GM23338 (cell line): ENCODE measurements at places on chromosomes 5 and 9.

DNA sequence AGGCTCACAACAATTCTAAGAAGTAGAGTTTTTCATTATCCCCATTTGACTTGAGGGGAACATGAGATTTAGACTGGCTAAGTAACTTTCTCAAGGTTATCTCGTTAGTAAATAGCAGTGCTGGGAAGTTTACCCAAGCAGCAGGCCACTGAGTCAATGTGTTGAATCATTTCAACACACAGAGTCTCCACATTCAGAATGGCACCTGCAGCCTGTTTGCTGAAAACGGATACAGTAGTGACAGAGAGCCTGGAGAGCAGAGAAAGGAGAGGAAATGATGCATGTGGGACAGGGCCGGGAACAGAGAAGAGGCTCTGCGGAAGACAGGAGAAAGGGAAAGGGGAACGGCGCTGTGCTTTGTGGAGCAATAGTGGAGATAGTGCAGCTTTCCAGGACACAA, 33.5 kb upstream of the ZSWIM6 start:
- DNase-seq, result no peak

DNA sequence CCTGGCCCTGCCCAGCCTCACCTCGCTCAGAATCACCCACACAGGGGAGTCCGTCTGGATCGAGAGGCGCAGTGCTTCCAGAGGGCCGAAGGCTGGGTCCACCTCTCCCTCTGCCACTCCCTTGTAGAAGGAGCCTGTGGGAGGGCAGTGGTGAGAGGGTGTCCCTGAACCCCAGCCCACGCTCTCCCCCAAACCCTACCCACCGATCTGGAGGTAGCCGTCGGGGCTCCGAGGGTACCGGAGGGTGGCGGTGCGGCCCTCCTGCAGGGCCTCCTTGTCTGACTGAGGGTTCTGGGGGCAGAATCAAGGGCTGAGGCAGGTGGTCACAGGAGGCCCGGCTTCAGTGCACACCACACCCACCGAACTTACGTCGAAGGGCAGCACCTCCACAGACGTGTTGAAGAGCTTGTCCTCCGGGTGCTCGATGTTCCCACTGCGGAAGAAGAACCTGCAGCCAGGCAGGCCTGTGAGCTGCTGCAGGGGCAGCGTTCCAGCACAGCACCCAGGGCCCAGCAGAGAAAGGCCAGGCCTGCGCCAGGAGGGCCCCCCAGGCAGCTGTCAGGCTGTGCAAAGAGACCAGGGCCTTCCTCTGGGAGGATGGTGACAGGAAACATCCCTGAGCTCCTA, 4.5 kb downstream of the LTC4S start:
- no peak for DNase-seq

DNA sequence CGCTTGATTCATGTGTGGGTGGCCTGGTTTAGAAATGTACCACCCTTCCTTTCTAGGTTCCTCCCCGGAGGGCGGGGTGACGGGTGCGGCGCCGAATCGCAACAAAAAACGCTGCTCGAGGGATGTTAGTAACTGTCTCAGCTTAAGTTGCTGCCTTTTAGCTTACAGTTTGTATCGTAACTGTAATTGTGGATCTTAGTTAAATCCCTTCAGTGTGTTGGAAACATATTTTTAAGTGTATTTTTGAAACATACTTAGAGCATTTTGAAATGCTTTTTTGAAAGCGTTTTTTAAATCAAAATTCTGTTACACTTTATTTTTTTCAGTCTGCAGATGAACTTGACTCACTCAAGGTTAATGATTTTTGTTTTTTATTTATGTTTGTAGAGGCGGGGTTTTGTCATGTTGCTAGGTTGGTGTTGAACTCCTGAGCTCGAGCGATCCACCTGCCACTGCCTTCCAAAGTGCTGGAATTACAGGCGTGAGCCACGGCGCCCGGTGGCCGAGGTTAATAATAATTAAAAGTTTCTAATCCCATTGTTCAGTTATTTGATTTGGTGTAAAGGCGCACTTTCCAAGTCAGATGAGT, 997 bp upstream of the CHD1 start:
- DNase-seq, result no peak

DNA sequence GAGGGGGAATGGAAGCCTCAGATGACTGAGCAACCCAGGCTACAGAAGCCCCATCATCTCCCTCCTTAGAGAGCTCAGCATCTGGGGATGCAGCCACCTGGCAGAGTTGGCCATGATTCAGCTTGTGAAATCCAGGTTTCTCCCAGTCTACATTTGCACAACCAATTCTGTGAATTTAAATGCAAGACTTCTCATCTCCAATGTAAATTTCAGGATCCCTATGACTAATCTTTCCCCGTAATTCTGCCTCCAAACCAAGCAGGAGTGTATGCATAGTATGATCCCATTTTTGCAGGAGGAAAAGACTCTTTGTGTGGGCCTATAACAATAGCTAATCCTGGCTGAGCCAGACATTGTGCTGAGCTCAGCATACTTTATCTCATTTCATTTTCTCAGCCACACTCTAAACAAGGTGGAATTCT, 59.6 kb upstream of the IL17B start:
- DNase-seq, result no peak

DNA sequence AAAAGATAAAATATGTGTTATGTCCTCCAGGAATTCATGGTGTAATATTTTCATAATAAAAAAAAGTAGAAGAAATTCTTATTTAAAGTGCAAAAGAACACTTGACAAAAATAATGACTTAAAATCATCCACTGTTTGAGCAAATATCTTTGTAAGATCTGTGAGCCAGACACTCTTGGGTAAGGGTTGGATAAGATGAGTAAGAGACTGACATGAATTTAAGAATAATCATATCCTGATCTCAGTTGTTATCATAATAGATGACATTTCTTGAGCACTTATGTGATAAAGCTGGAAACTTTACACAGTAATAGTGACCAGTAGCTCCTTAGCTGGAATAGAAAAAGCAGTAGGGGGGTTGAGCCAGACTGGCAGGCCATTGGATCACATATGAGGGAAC, 40.0 kb upstream of the ADRB2 start:
- DNase-seq, result no peak

GRCh38 chr5:158180407-158180806, 321.5 kb upstream of the CLINT1 start:
- DNase-seq, result no peak

DNA sequence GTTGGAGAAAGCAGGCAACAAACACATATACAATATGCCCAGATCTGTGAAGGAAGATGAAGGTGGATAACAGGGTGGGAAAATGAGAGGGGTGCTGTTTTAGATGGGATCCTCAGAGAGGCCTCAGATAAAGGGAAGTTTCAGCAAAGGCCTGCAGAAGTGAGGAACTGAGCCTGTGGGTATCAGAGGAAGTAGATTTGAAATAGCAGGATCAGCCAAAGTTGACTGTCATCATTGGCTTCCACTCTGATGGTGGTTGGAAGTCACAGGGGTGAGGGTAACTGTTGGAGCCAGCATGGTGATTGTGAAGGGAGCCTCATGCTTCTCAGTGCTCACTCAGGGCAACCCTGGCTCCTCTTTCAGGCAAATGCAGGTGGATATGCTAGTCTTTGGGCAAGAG, 607.2 kb upstream of the CLINT1 start:
- DNase-seq, result no peak

- DNase-seq, result no peak
Observed at GRCh38 chr5:101782352-101783103, 513.6 kb downstream of the SLCO4C1 start.

GRCh38 chr5:61784341-61784740, 452.3 kb downstream of the ZSWIM6 start:
- no peak for DNase-seq

- no peak for DNase-seq
Observed at GRCh38 chr5:54146390-54146789, 164.0 kb downstream of the ARL15 start.

DNA sequence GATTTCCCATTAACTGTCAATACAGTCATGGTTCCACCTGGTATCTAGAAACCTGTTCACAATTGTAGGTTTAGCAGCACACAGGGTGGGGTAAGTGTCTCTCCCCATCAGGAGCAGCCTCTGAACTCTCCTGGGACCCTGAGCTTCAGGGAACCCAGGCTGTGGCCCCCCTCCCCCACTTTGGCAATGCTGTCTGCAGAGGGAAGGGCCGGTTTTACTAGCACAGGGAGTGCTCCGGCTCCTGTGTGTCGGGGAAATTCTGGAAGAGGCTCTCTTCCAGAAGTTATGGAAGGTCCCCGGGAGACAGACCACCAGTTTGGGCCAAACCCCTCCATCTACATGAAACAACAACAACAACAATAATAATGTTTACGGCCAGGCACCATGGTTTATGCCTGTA, 9.9 kb downstream of the DAB2IP start:
- DNase-seq, result no peak

DNA sequence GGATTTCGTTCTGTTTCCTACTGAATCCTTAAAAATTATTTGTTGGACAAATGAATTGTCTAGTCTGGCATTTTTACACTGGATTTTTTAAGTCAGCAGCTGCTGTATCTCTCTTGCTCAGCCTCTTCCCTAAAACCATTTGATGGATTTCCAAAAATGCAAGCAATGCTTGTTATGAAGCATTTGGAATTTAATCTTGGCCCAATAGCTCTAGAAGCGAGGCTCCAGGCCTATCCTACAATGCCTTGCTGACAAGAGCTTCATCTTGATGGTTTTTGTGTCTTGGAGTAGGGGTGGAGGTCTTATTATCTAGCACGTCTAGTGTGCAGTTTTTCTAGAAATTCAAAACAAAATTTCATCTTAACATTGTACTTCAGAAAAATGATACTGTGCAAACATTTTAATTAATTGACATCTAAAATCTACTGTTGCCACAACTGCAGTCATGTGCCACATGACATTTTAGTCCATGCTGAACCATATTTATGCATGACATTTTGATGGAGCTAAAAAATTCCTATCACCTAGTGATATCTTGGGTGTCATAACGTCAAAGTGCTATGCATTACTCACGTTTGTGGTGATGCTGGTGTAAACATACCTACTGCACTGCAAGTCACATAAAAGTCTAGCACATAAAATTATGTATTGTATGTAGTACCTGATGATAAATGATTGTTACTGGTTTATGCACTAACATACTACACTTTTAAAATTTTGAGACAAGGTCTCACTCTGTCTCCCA, 5.9 kb upstream of the RAD23B start:
- DNase-seq, result no peak

GRCh38 chr5:108303611-108304010, 78.3 kb downstream of the FBXL17 start:
- DNase-seq, result no peak

- no peak for DNase-seq
Observed at GRCh38 chr5:128870373-128870772, 94.9 kb upstream of the SLC27A6 start.

DNA sequence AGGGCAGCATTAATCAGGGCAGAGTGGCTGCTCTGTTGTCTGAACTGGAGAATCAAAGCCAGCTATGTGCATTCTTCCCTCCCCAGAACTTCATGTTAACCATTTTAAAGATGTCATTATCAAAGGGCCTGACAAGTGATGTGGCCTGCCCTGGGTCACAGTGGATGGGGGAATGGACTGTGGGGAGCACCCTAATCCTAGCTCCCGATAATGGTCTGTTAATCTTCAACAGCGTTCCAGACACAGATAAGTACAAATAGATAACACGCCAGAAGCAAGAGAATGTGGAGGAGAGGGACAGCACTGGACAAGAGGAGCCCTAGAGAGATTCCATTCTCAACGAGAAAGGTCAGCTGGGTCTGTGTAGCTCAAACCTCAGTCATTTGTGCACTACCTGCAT, 77.5 kb downstream of the DPYSL3 start:
- DNase-seq, result no peak

DNA sequence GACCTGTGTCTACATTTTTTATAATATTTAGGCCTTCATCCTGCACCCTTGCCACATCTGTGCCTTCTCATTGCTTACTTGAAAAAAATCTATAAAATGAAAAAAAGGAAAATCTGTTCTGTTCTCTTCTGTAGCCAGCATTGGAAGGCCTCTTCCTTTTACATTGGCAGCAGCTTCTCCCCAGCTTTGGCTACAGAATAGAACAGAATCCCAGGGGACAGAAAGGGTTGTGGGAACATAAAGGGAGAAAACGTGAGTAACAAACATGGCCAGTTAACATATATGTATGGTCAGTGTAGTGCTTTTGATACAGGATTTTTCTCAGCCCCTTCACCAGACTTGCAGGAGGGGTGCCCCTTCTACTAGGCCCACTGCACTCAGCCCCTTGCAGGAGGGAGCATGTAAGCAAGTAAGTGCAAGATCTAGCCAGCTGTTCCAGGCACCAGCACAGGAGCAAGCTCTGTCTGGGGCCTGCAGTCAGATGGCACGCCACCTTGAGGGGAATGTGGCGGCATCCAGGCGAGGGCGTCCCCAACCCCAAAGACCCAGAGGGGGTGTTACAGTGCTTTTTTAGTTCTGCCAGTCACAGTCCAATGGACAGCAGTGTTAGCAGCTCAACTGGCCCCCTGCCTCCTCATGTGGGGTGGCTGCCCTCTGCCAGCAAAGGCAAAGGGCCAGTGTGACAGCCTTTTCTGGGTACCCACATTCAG, 330.5 kb upstream of the ZNF462 start:
- peak; percentile 5 for DNase-seq

DNA sequence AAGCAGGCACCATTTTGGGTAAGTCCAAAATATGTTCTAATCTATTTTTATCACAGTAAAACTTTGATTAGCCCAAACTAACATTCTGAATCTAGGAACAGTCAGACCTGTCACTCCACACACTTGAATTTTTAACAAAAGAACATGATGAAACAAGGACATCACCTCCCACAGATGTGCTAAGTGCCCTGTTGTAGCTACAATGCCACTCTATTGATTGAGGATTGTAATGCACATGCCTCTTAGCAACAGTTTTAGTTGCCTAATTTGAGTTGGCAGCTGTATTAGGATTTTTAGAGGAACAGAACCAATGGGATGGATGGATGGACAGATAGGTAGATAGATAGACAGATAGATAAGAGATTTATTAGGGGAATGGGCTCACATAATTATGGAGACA, 20.3 kb upstream of the RNF20 start:
- peak; percentile 40 for DNase-seq

DNA sequence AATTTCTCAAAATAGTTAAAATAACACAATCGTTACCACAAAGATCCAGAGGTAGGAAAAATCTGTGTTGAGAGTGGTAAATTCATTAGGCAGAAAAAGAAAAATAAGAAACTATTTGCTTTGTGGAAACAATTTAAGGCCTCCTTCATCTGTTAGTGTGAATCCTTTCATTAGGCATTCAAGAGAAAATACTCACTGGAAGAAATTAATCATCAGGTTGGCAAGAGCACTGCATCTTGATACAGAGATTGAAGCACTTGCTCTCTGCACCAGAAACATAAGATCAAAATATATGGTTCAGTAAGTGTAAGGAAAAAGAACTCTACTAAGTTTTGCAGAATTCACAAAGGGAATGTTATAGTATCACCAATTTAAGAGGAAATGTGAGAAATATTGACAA, 44.4 kb downstream of the TTC39B start:
- DNase-seq, result no peak
